Foreskin fibroblast (primary cell): ENCODE measurements at places on chromosomes 12 and 14.

DNA sequence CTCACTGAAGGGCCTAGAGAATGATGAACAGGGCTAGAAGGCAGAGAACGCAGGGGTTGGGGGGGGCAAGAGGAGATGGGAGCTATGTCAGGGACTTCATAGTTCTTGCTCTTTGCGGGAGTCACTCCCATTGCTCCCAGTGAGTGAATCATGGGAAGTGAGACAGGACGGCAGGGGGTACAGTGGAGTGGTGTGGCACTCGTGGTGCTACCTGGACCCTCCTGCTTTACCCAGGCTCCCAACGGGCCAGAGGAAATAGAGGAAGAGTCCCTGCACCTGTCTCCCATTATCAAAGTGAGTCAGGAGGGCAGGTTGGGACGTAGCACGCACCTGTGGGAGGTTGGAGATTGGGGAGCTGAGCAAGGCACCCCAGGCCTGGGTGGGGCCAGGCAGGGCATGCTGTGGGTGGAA lies 1.3 kb upstream of the KRT8 start:
- DNase-seq, result no peak

DNA sequence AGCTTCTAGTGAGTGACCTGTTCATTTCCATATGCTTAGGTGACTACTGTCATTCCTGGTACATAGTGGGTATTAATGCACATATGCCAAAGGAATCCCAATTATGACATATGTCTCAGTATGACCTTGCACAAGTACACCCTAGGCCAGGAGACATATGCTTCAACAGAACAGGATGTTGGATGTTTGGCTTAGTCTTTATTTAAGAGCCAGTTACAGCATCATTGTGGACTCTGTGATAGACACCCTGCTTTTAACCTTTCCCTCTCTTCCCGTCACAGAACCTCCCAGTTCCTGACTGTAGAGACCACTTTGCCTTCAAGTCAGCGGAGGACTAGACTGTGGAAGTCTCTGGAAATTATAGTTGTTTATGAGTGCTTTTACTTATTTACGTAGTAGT lies 72.9 kb downstream of the DAAM1 start:
- no peak for DNase-seq

GRCh38 chr12:57617942-57618341 lies 6.7 kb downstream of the ARHGEF25 start:
- DNase-seq, result no peak

DNA sequence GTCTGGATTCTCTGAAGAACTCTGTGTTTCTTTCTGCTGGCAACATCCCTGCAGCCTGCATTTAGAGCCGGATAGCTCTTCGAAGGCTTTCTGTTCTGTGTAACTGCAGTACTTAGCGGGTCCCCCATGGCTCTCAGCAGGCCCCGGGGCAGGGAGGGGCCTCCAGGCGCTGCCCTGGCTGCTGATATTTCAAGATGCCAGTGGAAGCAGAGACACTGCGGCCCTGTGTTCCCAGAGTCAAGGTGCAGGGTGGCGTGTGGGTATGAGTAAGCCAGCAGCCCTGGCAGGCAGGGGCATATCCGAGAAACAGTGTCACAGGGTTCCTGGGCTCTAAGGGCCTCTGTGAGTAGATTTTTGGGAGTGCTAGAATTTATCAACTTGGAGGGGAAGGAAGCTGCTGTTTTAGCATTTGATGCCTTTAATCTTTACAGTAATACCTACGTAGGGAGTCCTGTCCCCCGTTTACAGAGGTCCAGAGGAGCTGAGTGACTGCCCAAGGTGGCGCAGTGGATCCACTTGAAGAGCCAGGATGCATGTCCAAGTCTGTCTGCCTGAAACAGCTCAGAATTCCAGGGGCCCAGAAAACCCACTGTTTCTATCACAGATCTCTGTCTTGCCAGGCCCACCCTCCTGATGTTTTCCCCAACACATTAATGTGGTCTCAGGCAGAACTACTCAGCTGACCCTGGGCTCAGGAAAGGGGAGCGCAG lies 16.2 kb downstream of the ESRRB start:
- no peak for DNase-seq

- DNase-seq, result no peak
Measured at GRCh38 chr12:96131230-96131788, 62.9 kb upstream of the ELK3 start.

DNA sequence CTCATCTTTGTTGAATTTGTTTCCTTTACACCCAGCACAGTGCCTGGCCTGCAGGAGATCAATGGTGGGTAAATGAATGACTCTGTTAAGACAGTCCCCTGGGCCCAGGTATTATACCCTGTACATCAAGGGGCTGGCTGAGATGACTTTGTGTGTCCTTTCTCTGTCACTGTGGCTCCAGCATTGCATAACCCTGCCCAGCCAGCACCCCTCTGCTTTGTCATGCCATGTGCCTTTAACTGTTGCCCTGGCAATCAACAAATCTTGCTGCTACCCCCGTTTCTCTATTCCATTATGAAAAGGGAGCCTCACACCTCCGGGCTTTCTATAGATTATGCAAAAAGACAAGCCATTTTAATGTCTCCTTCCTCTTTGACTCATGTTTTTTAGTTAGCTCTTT lies 7.6 kb upstream of the FLVCR2 start:
- DNase-seq, result no peak

- no peak for DNase-seq
Measured at GRCh38 chr12:49279706-49280159, 14.9 kb downstream of the TUBA1C start.

GRCh38 chr12:112199136-112199535 lies 73.8 kb downstream of the TRAFD1 start:
- no peak for DNase-seq

DNA sequence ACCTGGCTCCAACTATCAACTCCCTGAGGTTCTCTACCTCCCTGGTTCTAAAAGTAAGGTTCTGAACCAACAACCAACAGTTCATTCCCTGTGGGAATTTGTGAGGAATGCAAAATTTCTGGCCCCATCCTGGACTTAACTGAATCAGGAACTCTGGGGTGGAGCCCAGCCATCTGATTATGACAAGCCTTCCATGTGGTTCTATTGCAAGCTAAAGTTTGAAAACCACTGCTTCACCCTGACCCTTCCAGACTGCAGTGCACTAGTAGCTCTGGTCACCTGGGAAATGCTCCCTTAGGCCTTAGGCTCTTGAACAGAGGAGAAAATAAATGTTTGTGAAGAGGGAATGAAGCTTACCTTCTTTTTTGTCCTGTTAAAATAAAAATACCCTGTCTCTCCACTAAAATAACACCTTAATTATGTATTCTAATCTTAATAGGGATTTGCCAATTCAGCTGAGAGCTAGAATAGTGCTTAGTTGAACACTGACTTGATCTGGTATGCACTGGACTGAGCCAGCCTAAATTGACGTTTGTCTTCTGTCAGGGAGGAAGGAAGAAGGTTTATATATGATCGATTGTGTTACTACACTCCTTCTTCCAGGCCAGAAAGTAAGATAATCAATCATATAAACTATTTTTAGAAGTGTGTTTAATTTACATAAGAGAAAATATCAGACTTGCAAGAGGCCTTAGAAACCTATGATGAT lies 39.1 kb upstream of the DDHD1 start:
- DNase-seq, result peak; percentile 12

DNA sequence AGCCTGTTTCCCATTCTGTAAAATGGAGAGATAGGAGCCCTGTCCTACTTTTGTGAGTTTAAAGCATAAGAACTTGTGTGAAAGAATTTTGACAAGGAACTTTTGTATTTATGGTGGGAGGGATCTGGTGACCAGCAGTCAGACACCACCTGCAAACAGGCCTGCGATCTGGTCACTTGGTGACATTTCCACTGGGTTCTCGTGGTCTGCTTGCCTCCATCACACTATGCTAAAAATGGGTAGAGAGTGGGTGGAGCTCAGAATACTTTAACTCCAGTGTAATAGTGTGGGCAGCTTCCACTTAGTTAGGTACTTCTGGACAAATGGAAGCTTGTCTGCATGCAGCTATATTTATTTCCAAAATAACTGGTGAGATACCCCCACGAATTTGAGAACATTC lies 26.5 kb upstream of the PLXNC1 start:
- no peak for DNase-seq

DNA sequence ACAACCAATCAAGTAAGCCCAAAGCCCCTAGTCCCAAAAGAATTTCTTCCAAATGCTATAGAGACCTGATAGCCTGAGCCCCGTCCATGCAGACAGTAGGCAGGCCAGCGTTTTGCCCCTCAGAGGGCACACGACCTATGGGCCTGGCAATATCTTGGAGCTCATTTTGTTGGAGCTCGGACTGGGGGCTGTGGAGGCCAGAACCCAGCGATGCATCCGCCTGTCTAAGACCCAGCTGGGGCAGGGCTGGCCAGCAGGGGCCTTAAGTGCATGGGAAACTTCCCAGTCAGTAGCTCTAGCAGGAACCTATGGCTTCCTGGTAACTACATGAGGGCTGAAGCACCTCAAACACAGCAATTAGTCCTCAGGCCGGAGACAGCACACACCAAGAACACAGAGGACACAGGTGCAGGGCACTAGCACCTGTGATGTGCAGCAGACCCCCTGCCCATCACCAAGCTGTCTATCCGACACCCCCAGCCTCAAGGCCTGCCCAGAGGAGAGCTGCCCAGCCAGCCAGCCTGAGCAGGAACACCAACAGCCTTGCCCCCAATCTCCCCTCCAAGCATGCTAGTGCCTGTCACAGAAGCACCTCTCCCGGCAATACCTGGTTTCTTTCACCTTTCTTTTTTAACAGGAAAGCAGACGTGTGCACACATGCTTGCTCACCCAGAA lies 50.8 kb downstream of the ARL6IP4 start:
- no peak for DNase-seq

GRCh38 chr12:93059925-93060665 lies 131.0 kb upstream of the EEA1 start:
- DNase-seq, result no peak

- no peak for DNase-seq
Measured at GRCh38 chr14:100393362-100393761, 70.2 kb downstream of the SLC25A47 start.

- DNase-seq, result no peak
Measured at GRCh38 chr12:128338386-128339125, 71.6 kb downstream of the TMEM132C start.

DNA sequence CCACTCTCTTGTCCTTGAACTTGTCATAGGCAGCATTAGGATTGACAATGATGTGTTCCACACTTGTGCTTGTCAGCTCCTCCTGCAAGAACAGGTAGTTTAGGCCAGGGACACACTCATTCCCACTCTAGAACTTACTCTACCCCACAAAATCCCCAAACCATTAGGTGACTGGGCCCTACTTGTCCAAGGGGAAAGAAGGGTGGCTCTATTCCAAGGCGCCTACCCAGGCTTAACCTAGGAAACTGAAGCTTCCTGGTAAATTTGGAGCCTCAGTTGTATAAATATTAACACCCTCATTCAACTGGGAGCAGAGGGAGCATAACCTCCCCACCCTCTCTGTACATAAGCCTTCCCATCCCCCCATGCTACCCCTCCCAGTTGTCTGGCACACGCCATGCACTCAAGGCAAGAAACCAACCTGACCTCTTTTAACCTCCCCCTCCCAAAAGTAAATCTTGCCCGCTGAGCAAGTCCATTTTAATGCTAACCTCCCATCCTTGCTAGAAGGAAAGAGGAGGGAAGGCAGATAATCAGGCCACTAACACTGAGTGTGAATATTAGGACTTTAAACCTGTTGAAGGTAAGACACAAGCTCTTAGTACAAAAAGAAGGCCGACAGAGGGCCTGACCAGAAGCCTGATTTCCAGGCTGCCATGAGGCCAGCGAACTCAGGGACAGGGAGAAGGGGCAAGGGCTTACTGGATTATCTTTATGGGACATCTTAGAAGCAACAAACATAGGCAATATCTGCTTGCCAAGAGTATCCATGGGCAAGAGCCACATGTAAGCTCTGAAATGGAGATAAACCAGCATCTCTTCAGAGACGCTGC lies 11.0 kb downstream of the DCTN2 start:
- DNase-seq, result no peak

GRCh38 chr12:2457215-2457932 lies 337.4 kb upstream of the FKBP4 start:
- no peak for DNase-seq

DNA sequence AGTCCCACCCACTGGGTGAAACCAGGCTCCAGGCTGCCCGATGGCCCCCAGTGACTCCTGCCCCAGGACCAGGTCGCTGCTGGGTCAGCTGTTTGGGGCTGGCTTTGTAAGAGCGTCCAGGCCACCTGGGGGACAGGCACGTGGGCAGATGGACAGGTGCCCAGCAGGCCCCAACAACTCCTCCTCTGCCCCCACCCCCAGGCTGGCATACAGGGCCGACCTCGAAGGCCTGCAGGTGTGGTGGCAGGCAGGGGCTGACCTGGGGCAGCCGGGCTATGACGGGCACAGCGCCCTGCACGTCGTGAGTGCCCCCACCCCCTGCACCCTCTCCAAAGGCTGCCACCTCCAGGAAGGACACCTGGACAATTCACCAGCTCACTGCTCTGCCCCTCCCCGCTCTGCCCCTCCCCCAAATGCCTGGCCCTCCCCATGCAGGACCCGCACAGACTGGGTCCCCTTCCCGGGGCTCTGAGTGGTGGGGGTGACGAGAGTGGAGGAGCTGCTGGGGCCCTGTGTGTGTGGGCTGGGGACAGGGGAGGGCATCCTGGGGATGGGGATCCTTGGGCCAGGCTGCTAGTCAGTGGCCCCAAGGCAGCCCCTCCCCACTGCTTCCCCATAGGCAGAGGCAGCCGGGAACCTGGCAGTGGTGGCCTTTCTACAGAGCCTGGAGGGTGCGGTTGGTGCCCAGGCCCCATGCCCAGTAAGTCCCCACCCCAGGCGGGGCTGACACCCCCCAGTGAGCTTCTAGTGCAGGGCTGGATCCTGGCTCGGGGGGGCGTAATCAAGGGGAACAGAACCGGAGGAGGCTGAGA lies 26.0 kb downstream of the ASPG start:
- no peak for DNase-seq

DNA sequence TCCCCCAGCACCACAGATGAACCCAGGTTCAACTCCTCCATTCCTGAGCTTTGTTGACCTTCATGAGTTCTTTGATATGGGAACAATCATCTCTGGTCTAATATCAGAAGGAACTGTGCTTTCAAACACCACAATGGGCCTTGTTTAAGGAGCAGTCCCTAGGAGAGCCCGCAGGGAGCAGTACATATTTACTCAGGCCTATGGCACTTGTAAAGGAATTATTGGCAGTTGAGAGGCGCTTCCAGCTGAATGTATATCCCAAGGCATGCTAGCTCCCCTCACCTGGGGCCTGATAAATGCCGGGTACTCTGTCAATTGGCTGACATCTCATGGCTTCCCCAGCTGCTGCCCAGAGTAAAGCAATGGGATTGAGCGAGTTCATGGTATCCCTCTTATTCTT lies 76.2 kb downstream of the ZFP36L1 start:
- no peak for DNase-seq

GRCh38 chr14:23217032-23218020 lies 20.4 kb upstream of the RNF212B start:
- no peak for DNase-seq

- DNase-seq, result no peak
Measured at GRCh38 chr12:118193958-118194357, 58.0 kb downstream of the PEBP1 start.

GRCh38 chr14:84017495-84017894 lies 1512.4 kb upstream of the FLRT2 start:
- no peak for DNase-seq
